CD4-positive, alpha-beta T cell treated with Interleukin-4 for 4 hours (primary cell): ENCODE measurements at places on chromosomes 7 and 10.

DNA sequence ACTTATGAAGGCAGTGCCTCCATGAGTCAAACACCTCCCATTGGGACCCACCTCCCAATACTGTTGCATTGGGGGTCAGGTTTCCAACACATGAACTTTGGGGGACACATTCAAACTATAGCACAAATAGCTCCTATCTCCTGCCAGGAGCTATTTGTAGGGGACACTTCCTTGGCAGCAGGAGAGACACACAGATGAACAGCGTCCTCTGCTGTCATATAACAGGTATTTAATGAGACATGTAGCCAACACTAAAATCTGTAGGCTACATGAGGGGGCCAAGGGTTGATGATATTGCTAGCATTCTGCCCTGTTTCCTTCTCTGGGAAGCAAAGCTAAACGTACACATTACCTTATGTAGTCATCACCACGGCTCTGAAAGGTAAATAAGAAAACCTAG is 2.6 kb upstream of the GPR26 start:
- DNase-seq: no peak

DNA sequence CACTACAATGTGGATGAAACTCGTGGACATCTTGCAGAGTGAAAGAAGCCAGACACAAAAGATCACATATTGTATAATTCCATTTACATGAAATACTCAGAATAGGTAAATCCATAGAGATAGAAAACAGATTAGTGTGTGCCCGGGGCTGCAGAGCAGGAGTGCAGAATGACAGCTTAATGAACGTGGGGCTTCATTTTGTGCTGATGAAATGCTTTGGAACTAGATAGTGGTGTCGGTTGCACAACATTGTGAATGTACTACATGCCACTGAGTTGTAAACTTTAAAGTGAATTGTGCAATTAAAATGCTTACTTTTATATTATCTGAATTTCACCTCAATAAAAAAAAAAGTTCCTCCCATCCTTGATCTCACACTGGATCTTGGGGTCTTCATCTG is 31.8 kb upstream of the CARD11 start:
- DNase-seq: no peak

GRCh38 chr7:104275900-104276299 is 52.5 kb upstream of the LHFPL3 start:
- no peak for DNase-seq

- no peak for DNase-seq
Observed at GRCh38 chr7:101686030-101686429, 56.9 kb upstream of the MYL10 start.

- DNase-seq: no peak
Observed at GRCh38 chr10:58780476-58780875, 267.8 kb downstream of the BICC1 start.

- DNase-seq: no peak
Observed at GRCh38 chr7:114760477-114760876, 161.4 kb upstream of the MDFIC start.

DNA sequence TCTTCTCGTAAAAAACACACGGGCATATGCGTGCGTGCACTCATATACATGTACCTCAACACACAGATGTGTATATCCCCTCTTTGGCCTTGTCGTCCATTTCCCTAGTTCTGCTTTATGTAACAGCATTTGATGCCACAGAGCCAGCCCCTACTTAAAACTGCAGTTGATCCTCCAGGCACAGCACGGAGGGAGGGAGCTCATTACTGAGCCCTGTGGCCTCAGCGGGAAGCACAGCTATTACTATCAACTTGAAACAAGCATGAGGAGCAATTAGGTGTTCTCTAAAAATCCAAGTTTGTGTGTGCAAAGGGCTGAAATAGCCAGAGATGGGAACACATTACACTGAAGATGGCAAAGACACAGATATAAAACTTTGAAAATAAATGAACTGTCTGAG is 580.9 kb downstream of the GLRX3 start:
- DNase-seq: no peak

DNA sequence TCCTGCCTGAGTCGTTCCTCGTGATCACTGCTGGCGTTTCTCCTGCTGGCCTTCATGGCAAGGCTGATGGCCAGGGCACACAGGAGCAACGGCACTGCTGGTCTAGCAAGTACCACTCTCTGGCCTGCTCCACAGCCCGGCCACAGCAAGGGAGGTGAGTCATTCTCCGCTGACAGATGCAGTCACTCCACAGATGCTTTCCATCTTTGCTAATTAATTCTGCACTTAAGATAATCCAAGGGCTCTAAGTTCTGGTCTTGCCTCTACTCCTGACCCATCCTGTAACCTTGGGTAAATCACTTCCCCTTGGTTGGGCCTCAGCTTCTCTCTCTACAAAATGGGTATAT is 244.4 kb downstream of the RPS24 start:
- no peak for DNase-seq

DNA sequence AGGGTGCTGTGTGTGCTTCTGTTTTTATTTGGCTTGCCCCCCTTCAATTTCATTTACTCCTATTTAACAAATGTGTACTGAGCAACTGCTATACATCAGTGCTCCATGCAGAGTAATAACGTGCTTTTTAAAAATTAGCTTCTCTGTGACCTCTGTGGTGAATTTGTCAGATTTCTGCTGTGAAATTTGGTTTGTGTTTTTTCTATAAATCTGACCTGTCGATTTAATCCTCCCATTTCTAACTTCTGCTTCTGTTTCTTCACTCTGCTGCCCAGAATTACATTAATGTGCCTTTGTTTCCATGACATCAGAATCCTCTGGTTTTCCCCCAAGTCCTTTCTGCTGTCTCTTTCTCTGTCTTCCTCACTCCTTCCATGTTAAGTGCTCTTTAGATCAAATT is 123.8 kb upstream of the CACNA2D1 start:
- no peak for DNase-seq

GRCh38 chr7:107482571-107482970 is 12.7 kb downstream of the GPR22 start:
- no peak for DNase-seq

- DNase-seq: no peak
Observed at GRCh38 chr7:156544919-156545715, 95.5 kb upstream of the RNF32 start.

DNA sequence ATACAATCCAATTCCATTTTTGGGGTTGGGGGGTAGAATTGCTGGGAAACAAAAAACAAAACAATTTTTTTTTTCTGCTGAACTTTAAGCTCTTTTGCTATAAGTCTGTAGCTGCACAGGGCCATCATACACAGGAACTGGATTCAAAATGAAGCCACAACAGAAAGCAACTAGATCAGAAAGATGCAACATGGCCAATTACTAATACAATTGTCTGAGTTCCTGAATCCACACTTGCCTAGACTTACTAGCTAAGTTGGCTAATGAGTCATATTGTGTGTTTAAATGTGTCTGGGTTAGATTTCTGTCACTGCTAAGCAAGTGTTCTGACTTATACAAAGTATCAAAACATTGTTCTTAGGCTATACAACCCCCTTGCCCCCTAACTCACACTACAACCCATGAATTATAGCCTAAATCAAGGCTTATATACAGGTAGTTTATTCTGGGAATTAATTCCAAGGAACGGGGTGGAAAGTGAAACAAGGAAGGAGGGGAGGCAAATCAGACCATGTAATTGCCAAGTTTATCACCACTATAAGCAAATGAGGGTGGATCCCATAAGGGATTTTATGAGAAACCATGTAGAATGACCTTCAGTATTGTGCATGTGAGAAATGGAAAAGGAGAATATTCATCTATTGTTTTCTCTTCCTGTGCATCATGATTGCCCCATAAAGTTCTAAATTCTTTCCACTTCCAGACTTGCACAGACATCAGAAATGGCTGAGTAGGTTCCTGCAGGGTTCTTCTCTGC is 337.9 kb upstream of the SORCS1 start:
- DNase-seq: no peak

GRCh38 chr7:107609811-107610261 is 29.8 kb downstream of the BCAP29 start:
- DNase-seq: no peak

DNA sequence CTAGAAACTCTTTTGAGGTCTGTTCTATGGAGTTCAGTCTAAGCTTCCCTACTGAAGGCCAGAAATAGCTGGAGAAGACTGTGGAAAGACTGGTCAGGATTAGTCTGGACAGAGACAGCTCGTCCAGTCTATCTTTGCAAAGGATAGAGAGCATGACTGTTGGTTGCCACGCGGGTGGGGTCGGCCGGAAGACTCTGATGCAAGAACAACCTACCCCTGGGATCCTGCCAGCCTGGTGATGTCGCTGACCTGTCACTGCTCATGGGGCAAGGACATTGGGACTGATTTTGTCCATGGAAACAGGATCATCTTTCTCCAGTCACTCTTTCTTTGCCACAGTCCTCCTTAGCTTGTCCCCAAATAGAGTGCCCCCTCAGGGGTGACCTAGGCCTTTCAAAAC is 337.6 kb upstream of the NPSR1 start:
- no peak for DNase-seq

DNA sequence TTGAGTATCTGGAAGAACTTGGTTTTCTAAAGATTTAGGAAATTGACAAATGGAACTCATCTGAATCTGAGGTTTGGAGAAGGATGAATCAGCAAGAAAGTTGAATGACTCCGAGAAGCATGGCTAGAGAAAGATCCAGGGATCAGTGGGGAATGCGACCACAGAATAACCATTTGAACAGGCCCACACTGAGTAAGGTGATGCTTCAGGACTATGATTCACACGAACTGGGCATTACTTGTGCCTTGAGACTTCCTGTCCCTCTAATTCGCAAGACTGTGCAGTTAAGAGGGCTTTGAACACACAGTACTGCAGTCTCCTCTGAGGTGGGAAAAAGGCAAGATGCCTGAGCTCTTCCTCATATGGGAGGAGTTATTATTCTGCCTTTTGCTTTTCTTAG is 395.5 kb upstream of the POM121L12 start:
- DNase-seq: no peak

- DNase-seq: no peak
Observed at GRCh38 chr7:117929237-117929636, 56.0 kb upstream of the CTTNBP2 start.

DNA sequence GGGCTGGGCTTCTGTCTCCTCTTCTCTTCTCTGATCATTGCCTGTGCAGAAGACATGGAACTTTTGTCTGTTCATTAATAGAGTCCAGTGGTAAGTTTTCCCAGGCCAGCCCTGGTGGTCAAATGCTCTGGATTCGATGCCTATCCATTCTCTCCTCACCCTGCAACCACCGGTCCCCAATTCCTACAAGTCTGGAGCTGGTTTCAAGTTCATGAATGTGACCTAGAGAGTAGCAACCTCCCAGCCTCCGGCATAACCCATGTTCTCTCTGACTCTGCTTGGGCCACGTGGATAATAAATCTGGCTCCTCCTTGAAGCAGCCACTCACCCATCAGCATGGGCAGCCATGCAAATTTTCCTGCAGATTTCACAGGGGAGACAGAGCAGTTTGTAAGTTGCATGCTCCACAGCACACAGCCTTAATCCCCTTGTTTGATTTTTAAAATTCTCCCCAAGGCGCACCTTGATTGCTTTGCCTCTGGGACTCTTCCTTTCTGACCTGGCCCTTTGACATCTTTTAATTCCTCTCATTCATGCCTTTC is 37.3 kb upstream of the PDZD8 start:
- DNase-seq: no peak

DNA sequence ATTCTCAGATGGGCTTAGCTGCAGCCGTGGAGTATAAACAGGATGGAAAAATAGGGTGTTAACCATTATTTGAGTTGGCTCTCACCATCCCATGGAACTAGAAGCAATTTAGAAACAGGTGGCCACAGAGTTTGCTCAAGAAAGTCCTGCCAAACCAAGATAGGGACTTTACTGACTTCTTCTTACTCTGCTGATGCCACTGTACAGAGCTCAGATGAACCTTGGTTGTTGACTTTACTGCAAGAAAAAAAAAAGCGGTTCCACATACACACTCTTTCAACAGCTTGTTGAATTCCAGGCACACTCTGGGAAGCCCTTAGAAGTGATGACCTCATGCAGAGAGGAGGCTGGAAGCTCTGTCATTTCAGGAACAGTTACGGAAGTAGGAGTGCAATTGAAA is 753.4 kb downstream of the NRG3 start:
- no peak for DNase-seq

DNA sequence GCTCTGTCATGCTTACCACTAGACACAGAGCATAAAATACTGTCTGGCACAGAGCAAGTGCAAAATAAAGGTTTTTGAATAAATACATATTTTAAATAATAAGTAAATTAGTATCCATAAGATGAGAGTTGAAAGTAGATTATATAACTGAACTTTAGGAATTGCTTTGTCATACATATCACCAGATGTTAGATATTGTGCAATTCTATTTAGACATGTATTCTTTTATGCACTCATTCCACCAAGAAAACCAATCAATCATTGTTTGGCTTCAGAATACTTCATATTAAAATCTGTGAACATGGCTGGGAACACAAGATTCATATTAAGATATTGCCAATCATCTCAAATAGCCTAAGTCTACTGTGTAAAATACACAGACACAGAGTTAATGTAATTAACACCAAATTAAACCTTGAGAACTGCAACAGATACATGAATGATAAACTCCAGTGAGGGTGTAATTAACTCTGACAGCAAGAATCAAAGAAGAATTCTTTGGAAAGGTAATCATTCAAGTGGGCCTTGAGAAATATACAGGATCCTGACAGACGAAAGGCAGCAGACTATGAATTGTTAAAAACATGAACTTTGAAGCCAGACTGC is 201.0 kb upstream of the PTN start:
- DNase-seq: no peak

DNA sequence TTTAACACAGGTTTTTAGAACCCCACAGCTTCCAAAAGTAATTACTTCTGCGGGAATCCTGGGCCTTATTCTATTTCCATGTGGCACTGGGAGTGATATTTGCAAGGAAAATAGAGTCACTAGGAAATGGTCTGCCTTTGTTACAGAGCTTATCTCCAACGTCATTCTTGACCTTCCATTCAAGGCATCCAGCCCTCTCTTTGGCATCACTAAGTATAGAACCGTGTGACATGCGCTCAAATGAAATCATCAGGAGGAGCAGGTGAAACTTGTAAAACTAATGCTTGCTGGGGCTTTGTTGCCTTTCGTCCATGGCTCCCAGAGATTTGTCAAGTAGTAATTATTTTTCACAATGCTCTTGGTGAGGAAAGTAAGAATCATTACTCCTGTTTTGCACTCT is 73.4 kb downstream of the PAPSS2 start:
- no peak for DNase-seq
